ENCODE measurements at places on chromosomes 1 and 21.

- no peak for DNase-seq
Observed at GRCh38 chr21:17789656-17790055, 29.5 kb downstream of the C21orf91 start.

DNA sequence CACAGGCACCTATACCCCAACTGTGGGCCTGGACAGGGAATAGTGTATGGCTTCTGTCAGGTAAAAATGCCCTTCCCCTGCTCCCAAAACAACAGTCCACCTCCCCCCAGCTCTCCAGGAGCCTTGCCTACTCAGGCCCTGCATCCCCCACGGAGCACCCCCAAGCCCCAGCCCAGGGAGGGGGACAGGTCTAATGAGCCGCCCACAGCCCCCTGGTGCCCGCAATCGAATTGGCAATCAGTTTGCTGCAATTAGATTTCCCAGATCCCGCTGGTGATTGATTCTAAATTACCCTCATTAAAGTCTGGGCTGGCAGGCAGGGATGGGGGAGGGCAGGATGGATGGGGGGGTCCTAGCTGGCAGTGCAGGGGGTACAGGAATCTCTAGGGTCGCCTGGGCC, 8.1 kb downstream of the SDC3 start:
- no peak for DNase-seq

DNA sequence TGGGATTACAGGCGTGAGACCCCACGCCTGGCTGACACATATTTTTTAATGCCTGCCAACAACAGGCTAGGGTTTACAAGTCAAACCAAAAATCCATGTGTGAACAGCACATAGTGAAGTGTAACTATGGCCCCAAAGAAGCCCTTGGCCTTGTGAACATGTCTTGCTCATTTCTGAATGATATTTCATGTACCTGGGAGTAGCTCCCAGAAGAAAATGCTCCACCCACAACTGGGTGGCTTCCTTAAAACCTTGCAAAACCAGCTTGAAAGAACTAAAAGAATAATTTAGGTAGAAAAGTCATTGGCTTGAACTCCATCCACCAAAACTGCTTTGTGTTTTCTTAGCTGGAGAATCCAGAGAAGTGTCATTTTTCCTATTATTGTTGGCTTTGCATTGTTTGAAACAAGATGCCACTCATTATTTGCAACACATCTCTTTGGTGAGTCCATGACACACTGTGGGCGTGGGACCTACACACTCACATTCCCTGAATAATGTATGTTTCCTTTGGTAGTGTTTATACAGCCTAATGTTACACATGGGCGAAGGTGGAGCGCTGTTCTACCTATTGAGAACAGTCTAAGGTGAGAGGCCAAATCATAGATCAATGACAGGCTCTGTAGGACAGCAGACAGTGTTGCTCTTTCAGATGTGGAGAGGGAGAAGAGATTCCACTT, 28.5 kb upstream of the SDE2 start:
- DNase-seq, result no peak

GRCh38 chr21:46183910-46184624, at the start of gene SPATC1L:
Gene SPATC1L (minus strand): TSS chr21:46184459. CDS start chr21:46182816, 1,643 bp downstream.
- DNase-seq, result peak; percentile 27

DNA sequence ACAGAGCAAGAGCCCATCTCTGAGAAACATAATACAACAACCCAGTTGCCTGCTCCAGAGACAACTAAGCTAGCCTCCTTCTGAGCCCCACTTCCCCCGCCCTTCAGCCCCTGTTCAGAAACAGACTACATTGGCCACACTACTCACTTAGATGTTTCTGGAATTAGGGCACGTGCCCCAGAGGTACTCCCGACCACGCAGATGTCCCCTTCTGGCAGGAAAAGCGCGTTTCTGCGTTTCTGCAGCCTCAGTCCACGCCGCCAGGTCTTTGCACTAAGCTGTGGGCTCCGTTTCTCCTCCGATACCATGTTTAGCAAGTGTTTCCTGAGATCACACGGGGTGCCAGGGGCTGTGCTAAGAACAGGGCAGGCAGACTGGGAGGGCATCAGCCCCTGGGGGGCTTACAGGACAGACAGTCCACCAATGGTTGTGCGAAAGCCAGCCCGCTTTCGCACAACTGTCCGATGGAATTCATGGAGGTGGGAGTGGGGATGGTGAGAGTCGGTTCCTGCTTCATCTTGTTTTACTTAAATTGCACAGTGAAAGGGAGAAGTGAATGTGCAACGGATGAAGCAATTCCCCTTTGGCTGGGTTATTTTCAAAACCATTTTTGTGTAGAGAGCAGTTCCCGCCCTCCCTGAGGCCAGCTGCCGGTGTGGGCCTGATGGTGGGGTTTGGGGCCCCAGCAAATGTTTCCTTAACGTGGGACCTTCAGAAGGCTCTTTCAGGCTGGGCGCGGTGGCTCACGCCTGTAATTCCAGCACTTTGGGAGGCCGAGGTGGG, 2.7 kb downstream of the PIK3CD start:
- no peak for DNase-seq

DNA sequence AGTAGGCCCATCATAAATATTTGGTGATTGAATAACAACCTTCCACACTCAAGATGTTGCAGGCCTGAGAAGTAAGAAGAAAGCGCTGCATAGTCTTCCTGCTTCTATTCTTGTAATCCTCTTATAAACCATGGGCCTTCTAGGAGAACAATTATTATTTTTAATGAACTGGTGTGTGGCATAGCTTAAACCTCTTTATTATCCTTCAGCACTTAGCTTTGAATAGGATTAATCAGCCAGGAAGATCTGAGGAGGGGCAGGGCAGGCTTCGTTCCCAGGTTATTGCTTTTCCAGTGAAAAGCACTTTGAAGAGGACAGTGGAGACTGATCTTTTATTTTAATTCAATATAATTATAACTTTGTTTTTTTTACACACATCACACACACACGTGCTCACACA, 42.3 kb downstream of the KIF26B start:
- no peak for DNase-seq

DNA sequence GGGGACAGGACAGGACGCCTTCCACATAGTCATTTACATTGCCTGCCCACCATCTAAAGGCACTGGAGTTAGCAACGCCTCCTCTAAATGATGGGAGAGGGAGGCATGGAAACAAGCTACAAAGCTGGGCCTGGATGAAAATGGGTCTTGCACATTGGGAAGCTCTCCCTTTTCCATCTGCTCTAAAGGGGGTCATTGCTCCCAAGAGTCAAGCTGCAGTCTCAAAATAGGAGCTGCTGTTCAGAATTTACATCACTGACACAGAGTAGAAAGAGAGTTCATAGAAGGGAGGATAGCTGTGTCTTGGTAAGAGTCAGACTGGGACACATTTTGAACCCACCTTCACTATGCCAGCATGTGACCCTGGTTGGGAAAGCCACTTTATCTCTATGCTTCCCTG, 26.6 kb downstream of the RCSD1 start:
- no peak for DNase-seq

DNA sequence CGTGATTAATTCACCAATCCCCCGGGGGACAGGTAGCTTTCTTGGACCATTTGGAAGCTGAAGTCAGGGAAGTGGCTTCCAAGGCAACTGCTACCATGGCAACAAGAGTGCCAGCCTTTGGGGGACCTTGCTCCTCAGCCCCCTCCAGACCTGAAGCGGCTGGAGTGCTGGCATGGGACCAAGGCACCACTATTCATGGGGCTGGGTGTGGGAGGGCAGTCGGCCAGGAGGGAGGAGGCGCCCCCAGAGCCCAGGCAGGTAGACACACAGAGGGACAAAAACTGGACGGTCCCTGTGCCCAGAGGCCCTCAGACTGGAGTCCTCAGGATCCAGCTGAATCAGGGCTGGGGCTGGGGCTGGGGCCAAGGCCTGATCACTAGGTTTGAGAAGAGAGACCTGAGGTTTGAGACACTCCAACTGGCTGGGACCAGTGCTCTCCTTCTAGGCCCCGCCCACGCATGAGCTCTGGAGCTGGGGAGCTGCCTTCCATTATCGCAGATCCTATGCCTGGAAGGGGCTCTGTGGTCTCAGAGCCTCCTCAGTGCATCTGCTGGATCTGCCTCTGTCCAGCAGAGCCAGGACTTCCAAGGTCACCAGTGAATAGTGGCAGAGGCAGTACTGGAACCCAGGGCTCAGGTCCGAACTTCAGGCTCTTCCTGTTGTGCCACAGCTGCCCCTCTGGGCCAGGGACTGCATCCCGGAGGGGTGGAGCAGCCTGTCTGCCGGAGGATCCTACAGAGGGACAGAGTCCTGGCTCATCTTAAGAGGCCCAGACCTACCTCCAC, 3.3 kb upstream of the KNCN start:
- DNase-seq, result no peak

- DNase-seq, result no peak
Observed at GRCh38 chr1:60802884-60803283, 279.5 kb upstream of the NFIA start.

GRCh38 chr1:114976891-114977290, 52.7 kb upstream of the TSHB start:
- no peak for DNase-seq

GRCh38 chr21:31667132-31667531, 7.6 kb downstream of the SOD1 start:
- DNase-seq, result no peak

DNA sequence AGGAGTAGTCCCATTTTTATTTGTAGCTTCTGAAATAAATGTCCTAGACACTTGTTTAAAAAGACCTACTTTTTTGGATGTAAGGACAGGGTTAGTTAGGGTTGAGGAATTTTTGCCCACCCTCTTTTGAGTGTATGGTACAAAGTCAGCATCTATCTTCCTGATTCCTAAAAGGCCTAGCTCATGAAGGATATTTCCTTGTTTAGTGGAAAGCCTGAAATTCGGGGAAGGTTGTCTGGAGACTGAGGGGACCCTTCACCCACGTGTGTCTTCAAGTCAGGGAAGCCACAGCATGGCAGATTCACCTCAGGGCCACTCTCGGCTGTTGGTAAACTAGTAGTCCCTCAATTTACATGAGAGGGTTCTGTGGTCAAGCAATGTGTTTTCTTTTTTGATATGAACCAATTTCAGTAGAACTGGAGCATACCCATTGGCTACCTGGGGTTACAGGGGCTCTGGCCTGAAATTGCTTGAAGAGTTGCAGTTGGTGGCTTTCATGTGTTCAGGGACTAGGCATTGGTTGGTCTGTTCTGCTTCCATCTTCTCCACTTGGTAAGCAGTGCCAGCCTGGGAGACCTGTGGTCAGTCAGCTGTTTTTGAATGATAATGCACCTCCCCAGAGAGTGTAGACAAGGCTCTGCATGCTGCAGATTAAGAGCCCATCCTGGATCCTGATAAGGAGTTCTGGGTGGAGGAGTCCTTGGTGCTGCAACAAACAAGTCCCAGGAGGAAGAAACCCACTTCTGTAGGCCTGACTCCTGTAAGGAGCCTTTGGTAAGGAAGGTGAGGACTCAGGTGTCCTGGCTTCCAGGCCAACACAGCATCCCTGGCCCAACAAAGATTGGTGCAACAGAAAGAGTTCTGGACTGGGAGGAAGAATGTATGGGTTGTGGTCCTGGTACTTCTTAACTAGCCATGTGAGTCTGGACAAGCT, 6.3 kb downstream of the BTG2 start:
- DNase-seq, result no peak

- DNase-seq, result no peak
Observed at GRCh38 chr1:154575147-154575927, 7.8 kb downstream of the CHRNB2 start.

- DNase-seq, result no peak
Observed at GRCh38 chr1:245046769-245047168, 108.0 kb upstream of the KIF26B start.

GRCh38 chr1:172473302-172473701, 29.4 kb upstream of the PIGC start:
- DNase-seq, result no peak

DNA sequence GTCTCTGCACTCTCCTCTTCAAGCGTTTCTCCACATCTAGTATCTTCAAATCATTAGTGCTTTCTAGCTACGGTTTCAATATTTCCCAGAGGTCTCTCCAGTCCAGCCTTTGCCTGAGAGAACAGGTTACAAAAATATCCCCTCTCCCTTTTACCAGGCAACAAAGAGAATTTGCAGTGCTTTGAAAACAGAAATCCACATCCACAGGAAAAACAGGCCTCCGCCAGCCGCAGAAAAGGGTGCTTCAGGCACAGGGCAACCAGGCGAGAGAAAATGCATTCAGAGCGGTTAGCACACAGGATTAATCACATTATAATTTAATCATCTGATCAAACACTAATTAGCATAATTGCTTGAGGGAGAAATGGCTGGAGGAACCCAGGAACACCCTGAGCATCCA, 13.8 kb downstream of the DSCAM start:
- no peak for DNase-seq

GRCh38 chr1:156498432-156499193, 2.0 kb downstream of the MEF2D start:
- no peak for DNase-seq

GRCh38 chr1:15090373-15090772, 63.2 kb upstream of the TMEM51 start:
- no peak for DNase-seq

DNA sequence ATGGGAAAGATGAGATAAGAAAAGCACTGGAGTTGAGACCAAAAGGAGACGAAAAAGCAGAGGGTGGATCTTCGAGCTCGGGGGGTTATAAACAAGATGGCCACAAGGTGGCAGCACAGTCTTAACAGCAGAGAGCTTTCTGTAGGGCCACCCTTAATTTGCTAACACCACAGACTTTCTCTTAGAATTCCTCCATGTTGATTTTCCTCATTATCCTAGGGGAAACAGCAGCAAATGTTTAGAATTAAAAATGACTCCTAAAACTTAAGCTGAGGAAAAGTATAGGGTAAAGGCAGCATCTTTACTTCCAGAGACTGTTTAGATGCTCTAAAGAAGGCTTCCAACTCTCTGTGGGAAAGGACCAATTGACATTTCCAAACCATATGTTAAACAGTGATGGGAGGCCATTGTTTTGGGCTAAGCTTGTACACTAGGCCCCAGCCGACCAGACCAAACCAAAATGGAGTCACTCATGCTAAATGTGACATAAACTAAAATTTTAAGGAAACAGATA, 2.5 kb upstream of the APOBEC4 start:
- peak; percentile 53 for DNase-seq

- DNase-seq, result no peak
Observed at GRCh38 chr21:44017601-44018000, 5.5 kb downstream of the TRAPPC10 start.

DNA sequence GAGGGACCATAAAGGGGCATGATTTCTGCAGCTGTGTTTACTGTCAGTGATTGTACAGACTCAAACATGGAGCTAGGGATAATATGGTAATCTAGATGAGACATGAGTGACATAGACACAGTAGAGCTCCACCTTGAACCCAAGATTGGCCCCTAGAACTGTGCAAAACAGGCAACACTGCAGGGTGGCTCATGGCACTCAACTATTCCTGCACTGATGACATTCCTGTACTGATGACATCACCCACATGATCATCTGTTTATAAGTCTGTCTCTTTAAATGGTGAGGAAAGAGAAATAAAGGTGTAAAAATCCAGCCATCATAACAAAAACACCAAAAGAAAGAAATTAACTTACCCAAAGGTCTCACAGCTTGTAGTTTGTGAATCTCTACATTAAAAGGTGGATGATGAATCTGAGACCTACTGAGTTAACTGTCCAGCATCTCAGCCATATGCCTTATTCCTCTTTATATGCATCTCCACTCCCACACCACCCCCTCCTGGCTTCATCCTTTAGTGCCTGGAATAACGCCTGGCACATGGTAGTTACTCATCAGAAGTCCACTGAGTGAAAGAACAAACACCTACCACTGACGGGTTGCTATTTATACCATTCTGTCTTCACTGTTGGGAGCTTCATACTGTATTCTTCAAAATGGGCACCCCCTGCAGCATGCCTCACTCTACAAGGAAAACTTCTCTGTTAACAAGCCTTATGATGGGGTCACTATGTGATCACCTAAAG, at the start of gene LRRC53:
Gene LRRC53 (minus strand): TSS at position 442 of the 746 bp plus-strand sequence. CDS start 29,262 bp downstream, outside the sequence.
- no peak for DNase-seq

GRCh38 chr1:68331117-68331865, 99.0 kb upstream of the WLS start:
- no peak for DNase-seq
